ENCODE measurements at places on chromosomes 3 and 15. TPM values are rescaled to one million over a fixed set of nuclear protein-coding genes. Genes with fewer than 3 reads are reported as not detected.

CIP2A gene
- 13.0 TPM for total RNA-seq

FETUB gene
- total RNA-seq: not detected

GOLGA8Q gene
- 0.18 TPM for total RNA-seq

CCNB2 gene
- total RNA-seq: 33.4 TPM
